Activated CD8-positive, alpha-beta memory T cell treated with anti-CD3 and anti-CD28 coated beads, Interleukin-2, amount 50 U/mL, for 48 hours (primary cell): ENCODE measurements at places on chromosomes 13 and 19.

DNA sequence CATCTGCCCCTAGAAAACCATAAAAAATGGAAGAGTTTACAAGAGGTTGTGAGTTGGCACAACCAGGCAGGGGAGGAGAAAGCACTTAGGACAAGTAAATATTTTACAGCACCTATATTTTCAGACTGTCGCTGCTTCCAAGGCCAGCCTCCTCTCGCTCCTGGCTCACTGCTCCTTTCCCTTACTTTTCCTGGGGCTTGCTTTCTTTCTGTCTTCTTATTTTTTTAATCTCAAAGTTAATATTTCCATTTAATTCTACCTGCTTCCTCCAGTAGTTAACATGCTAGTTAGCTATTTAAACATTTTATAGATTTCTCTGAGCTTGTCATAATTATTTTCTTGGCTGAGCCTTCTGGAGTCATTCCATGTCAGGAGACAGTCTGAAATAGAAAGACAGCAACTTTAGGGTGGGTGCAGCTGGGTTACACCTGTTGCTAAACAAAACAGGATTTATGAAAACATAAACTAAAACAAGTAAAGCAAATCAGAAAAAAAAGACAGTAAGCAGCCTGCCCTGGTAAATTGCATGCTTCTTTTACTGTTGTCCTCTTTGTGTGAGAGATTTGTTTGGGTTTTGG lies 330.1 kb downstream of the DLEU7 start:
- DNase-seq: no peak

DNA sequence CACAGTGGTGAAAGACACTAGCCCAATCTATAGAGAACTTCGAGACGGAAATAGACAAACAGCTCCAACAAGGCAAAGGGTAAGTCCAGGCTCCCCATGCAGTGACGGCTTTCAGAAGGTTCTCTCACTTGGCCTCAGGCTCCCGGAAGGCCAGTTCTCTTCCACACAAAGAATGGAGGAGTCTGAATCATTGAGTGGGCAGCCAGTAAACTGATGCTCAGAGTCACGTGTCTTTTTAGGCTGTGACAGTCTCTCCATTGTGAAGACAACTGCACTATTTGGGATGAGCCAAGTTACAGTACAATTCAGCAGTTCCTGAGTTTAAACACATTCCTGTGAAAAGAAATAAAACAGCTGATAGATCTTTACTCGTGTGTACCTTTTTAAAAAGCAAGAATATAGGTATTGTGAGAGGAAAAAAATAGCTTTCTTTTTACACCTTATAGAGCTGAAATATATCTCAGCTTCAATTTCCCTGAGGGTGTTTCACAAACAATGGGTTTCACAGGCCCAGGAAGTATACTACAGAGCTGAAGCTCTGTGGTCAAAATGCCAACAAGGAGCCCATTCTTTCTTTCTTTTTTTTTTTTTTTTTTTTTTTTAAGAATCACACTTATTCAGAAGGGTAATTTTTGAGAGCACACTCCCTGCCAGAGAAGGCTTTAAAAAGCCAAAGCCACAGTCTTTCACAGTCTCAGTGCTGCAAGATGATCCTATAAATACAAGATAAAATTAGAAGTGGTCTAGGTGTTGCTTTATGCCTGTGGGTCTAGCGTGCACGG lies 135.1 kb downstream of the FREM2 start:
- no peak for DNase-seq

DNA sequence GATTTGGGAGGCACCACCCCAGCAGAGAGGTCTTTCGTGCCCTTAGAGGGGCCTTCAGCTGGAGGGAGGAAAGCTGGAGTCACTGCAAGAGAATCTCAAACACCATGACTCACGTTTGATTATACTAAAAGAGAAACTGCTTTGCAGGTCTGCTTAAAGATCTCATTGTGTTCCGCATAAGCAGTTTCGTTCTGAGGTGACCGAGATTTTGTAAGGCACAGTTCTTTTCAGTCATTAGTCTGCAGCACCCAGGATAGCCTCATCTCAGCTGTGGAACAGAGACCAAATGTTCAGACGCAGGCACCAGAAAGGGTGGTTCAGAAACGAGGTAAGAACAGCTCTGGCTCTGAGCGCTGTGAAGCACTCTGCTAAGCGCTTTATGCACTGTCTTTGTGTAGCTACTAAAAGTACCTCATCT lies 71.2 kb upstream of the GTF3A start:
- peak; percentile 68 for DNase-seq

DNA sequence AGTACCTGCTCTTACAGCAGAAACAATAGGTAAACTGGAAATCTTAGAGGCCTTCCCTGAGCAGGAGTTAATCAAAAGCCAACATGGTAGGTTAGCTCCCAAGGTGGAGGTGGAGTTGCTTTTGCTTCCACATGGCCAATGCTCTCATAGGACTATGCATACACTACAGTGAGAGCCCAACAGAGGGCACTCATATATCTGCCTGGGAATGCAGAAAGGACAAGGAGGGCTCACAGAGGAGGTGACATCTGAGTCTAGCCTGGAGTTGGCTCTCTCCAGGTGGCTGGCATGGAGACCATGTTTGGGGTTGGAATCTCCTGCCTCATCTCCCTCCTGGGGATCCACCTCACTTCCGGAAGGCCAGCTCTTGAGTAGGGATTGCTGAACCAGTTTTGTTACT lies 34.6 kb downstream of the ATP8A2 start:
- no peak for DNase-seq

GRCh38 chr13:21913010-21913409 lies 242.1 kb downstream of the FGF9 start:
- DNase-seq: no peak

DNA sequence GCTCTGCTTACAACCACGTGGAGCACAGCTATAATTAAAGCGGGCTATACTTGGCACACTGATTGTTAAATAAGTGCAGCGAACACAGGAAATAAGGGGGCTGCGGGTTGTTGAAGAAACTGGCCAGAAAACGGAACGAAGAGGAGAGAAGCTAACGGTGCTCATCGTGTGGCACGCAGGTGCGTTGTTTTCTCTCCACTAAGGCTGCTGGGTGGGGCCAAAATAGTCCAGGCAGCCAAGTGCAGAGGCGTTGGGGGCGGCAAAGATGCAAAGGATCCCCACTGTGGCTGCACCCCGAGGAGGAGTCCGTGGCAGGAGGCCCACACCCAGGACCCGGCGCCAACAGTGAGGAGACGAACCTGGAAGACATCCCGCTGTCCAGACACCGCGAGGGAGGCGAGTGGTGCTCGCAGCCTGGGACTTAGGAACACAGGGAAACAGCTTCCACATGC lies 8.1 kb upstream of the ARL11 start:
- no peak for DNase-seq

GRCh38 chr13:59346999-59347723 lies 816.6 kb downstream of the DIAPH3 start:
- no peak for DNase-seq

DNA sequence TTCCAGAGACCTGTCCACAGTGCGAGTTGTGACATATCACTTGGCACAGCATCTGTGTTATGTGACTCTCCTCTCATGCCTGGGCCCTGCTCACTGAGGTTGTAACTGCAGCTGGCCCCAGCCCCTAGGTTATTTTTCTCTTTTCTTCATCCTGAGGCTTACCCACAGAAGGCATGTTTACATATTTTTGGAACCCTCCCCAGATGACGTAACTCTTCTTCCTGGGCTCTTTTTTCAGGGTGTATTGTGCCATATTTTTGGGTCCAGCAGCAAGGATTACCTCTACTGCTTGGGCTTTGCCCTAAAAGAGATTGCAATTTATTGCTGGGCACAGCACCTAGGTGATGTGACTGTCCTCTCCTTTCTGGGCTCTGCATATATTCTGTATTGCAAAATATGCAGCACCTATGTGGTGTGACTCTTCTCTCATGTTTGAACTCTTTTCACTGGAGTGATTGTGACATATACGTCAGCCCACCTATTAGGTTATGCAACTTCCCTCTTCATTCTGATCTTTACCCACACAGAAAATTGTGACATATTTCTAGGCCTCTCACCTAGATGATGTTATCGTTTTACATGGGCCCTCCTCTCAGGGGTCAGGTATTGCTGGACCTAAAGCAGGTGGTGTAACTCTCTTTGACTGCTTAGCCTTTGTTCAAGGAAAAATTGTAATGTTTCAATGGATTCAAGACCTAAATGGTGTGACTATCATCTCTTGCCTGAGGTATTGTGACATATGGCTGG lies 64.5 kb upstream of the ZNF724 start:
- DNase-seq: no peak

DNA sequence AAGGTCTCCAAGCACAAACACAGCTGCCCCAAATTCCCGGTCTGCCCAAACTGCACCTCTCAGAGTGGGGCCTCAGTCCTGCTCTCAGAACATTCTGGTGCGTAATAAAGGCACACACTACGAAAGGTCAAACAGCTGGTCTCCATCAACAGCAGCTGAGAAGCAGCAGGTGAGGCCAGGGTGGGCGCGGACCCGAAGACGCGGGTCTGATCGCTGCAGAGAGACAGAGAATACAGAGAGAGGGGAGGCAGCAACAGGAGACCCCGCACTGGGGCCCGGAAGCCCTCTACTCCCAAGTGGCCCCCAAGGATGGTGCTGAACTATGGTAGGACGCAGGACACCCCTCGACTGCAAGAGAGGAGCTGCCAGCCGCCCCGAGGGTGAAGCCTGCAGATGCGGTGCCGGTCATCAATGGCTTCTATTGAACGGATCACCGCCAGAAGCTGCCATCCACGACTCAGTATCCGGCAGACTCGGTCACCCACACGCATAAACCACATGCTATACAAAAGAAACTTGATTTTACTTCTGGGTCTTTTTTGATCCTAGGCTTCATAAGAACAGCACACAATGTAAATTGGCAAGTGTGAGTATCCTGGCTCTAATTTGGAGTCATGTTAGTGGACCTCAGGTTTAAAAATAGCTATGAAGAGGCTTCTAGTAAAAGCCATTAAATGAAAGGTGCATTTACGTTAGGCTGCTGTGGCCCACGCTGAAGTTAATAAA lies 33.4 kb downstream of the STK24 start:
- DNase-seq: no peak

- no peak for DNase-seq
Observed at GRCh38 chr13:107144432-107144831, 576.5 kb upstream of the ARGLU1 start.

DNA sequence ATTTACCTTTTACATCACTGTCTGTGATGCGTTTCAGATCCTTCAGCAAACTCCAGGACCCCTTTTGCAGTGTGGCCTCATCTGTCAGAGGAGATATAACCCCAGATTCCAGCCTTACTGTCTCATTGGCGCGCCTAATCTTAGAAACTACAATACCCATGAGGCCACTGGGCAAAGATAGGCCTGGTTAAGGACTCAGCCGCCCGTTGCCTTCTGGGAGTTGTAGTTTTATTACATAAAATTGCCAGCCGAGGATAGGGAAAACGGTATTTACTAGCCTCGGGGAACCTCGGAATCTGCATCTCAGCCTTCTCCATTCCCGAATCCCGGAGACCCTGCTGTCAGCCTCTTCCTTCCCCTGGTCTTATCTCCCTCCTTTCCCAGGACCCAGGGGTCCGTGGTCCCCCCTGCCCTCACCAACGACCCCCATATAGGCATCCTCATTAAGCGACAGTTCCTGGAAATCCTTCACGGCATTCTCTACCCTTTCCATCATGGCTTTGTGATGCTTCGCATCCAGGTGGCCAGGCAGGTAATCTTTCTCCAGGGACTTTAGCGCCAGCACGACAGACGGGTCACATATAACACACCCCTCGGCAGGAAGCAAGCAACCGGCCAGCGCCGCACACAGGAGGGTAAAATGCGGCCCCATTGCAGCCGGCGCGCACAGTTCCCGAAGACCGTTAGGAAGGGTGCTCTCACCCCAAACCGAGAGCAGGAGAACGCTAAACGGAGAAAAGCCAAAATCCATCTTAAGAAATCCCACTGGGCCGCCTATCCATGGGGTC lies 1.3 kb downstream of the IZUMO1 start:
- no peak for DNase-seq

DNA sequence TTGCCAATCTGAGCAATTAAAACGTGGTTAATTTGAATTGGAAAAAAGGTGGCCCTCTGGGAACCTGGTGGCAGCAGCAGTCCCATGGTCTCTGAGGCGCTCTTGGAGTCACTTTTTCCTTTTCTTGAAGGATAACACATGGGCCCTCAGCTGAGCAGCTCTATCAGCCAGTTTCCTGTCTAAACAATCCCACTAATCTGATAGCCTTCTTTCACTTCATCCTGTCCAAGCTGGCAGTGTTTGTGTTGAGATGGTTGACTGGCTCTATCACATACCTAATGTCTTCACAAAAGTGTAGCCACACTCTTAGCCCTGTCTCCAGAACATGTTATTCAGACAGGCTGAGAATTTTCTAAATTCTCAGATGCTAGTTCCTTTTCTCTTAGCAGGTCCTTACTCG lies 10.7 kb downstream of the MZT1 start:
- no peak for DNase-seq

GRCh38 chr13:85812282-85812681 lies 13.1 kb upstream of the SLITRK6 start:
- no peak for DNase-seq

DNA sequence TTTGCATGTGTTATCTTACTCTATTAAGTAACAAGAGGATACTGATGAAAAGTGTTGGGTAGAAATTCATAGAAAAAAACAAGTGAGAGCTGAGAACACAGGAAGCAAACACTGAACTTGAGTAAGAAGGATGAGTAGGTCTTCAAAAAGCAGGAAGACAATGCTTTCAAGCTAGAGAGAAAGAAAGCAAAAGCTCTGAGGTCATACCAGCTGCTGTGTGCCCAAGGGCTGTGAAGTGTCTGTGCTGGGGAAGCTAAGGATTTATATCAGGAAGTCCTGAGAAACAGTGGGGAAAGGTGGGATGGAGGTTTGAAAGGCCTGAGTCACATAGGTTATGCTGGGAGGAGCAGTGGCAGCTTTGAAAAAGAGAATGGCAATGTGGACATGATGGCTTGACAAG lies 145.5 kb upstream of the MAB21L1 start:
- DNase-seq: no peak
